ENCODE measurements at places on chromosomes 13 and 19.

GRCh38 chr13:27712421-27712820 lies 79.9 kb upstream of the GSX1 start:
- DNase-seq, result no peak

GRCh38 chr13:64674126-64674525 lies 2556.0 kb downstream of the PCDH9 start:
- no peak for DNase-seq

DNA sequence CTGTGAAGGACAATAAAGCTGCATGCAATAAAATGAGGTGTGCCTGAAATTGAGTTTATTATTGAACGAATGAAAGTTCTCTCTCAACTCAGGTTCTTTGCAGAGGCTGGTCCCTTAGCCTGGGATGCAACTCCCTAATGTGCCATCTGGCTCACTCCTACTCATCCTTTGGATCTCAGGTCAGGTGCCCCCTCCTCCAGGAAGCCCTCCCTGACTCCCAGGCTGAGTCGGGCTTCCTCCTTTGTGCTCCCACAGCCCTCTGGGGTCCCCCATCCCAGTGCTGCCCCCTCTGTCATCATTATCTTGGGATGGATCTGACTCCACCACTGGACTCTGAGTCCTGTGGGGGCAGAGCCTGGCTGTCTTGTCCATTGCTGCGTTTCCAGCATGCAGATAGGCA lies 2.7 kb upstream of the IRGC start:
- no peak for DNase-seq

GRCh38 chr19:13398780-13399726 lies 107.2 kb downstream of the CACNA1A start:
- no peak for DNase-seq

DNA sequence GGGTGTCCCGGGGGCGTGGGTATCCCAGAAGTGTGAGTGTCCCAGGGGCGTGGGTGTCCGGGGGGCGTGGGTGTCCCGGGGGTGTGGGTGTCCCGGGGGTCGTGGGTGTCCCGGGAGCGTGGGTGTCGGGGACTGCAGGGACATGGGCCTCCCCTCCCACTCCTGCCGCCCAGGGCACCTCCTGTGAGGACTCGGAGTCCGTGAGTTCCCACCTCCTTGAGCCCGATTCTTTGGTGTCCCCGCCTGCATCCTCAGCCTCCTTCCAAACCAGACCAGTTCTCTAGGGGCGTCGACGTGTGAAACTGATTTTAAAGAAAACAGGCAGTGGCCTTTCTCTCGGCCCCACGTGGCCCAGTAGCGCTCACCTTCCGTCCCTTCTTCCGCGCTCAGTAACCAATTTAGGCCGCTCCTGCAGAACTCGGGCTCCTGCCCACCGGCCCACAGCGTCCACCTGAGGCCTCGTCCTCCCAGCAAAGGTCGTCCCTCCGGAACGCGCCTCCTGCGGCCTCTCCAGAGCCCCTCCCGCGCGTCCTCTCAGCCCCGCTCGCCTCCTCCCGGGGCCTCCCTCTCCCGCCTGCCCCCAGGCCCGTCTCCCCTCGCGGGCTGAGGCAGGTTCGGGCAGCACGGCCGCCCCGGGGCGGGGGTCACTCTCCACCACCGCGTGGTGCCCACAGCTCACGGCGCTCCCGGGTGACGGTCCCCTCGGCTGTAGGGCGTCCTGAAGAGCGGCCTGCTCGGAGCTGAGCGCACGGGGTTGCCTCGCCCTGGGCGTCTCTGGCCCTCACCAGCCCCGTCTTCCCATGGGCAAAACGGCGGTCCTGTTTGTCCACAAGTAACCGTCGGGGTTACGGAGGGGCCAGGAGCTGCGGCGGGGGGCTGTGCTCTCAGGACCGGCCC lies 3.8 kb downstream of the F7 start:
- DNase-seq, result no peak

GRCh38 chr13:30388406-30389283 lies 33.6 kb upstream of the UBE2L5 start:
- no peak for DNase-seq

GRCh38 chr13:43830497-43830881 lies 43.7 kb upstream of the ENOX1 start:
- DNase-seq, result no peak

GRCh38 chr13:102972191-102972590 lies 94.0 kb downstream of the SLC10A2 start:
- no peak for DNase-seq

Data from stimulated activated CD8-positive, alpha-beta memory T cell treated with anti-CD3 and anti-CD28 coated beads, Interleukin-7, amount 100 ng/mL, for 24 hours (primary cell).